Effector memory CD4-positive, alpha-beta T cell (primary cell): ENCODE measurements at places on chromosomes 13 and 19.
A peak's percentile ranks its signal among the peaks of the same experiment; 100 is the strongest.

DNA sequence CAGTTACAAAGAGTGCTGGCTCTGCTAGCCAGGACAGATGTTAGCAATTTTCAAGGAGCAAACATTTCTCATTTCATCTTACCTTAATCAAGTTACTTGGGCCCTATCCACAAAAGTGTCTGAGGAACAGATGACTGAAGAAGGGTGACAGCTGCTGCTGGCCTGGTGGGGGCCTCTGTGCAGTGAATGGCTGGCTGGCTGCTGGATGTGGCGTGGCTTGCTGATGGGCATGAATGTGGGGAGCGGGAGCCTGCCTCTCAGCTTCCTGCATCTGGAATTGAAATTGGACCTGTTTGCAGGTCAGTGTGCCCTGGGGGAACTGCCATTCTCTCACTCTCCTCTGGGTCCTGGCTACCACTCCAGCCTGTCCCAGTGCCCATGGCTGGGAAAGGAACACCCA, 94.7 kb downstream of the RGCC start:
- no peaks in the 10 kb centered on the region for H3K27me3 ChIP-seq
- DNase-seq = no peak
- H3K4me3 ChIP-seq = no peak overlapping the region
- H3K4me1 ChIP-seq = no peaks in the 10 kb centered on the region
- H3K36me3 ChIP-seq = no peaks in the 10 kb centered on the region

- no peaks in the 10 kb centered on the region for H3K36me3 ChIP-seq
- H3K27ac ChIP-seq = no peak overlapping the region
- H3K4me1 ChIP-seq = no peaks in the 10 kb centered on the region
- H3K27me3 ChIP-seq = peaks cover 3% of the 10 kb centered on the region
- no peak overlapping the region for H3K4me3 ChIP-seq
- DNase-seq = no peak
Observed at GRCh38 chr19:30649934-30650614, 277.9 kb downstream of the ZNF536 start.

DNA sequence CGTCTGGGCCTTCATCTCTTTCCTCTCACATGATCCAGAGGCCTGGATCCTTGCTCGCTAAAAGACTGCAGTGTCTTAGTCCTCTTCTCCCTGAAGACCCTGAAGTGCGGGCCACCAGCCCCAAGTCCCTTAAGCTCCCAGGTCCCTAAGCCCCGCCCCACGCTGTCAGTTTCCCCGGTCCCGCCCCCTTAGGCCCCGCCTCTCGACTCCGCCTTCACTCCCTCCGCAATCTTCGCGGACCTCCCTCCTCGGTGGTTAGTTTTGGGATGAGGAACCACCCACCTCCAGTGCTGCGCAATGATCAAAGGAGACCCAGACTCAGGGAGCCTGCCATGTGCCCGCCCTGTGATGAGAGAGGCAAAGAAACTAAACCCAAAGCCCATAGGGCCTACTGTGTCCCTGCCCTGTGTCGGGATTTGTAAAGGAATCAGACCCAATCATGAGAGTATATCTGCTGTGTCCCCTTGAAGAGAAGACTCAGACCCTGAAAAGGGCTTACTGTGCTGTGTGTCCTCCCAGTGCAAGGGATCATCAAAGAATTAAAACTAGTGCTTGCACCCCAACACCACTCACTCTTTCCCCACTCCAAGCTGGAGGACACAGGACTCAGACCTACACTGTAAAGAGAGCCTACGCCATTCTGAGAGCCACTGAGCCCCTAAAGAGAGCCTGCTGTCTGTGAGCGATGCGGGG, 3.0 kb upstream of the COX6B1 start:
- no peaks in the 10 kb centered on the region for H3K36me3 ChIP-seq
- H3K27me3 ChIP-seq = no peaks in the 10 kb centered on the region
- DNase-seq = peak; percentile 65
- H3K4me1 ChIP-seq = peaks cover 44% of the 10 kb centered on the region
- peak overlapping the region; percentile 66 for H3K27ac ChIP-seq

GRCh38 chr19:1923319-1923718, 17.7 kb upstream of the CSNK1G2 start:
- H3K27ac ChIP-seq = no peak overlapping the region
- no peak overlapping the region for H3K4me3 ChIP-seq
- DNase-seq = no peak
- H3K36me3 ChIP-seq = peaks cover 6% of the 10 kb centered on the region

GRCh38 chr19:20333508-20333907, 166.5 kb downstream of the ZNF486 start:
- no peaks in the 10 kb centered on the region for H3K36me3 ChIP-seq
- no peak overlapping the region for H3K4me3 ChIP-seq
- H3K4me1 ChIP-seq = no peaks in the 10 kb centered on the region
- DNase-seq = no peak
- H3K27me3 ChIP-seq = no peaks in the 10 kb centered on the region
- H3K27ac ChIP-seq = no peak overlapping the region

- H3K36me3 ChIP-seq = no peaks in the 10 kb centered on the region
- H3K27me3 ChIP-seq = no peaks in the 10 kb centered on the region
- no peak overlapping the region for H3K4me3 ChIP-seq
- no peak overlapping the region for H3K27ac ChIP-seq
- H3K4me1 ChIP-seq = no peaks in the 10 kb centered on the region
Observed at GRCh38 chr13:41995336-41995735, 34.4 kb upstream of the VWA8 start.

DNA sequence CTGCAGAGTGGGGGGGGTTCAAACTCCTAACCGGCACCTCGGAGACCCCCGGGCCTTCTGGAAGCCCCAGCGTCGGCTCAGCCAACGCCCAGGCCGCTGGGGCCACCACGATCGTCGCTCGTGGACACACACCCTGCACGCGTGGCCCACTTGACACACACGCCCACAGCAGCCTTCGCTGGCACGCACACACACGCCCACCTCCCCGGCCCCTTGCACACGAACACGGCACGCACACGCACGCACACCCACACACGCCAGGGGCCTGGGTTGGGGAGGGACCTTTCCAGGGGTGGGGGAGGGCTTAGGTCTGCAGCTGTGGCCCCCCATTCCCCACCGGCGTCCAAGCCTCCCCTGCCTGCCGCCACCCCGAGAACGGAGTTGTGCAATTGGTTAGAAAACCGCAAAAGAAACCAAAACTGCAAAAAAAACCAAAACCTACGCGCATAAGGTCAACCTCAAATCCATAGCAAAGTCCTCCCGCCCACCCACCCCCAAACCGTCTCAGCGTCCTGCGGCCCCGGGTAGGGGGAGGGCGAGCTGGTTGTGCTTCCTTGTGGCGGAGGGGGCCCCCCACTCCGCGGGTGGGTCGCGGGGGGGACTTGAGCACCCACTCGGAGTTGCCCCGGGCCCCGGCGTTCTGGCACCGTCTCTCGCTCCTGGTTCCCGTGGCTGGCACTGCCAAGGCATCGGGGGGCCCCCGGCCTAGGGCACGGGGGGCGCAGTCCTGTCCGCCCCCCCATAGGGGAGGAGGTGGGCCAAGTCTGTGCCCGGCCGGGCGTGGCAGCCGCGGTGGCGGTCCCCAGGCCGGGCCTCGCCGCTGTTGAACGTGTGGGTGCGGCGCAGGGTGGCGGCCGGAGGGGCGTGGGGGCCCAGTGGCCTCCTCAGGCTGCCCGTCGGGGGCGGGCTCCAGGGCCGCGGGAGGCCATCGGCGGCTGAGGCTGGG, 3.3 kb upstream of the LRG1 start:
- no peak overlapping the region for H3K27ac ChIP-seq
- H3K27me3 ChIP-seq = no peaks in the 10 kb centered on the region
- no peaks in the 10 kb centered on the region for H3K4me1 ChIP-seq
- no peak for DNase-seq

DNA sequence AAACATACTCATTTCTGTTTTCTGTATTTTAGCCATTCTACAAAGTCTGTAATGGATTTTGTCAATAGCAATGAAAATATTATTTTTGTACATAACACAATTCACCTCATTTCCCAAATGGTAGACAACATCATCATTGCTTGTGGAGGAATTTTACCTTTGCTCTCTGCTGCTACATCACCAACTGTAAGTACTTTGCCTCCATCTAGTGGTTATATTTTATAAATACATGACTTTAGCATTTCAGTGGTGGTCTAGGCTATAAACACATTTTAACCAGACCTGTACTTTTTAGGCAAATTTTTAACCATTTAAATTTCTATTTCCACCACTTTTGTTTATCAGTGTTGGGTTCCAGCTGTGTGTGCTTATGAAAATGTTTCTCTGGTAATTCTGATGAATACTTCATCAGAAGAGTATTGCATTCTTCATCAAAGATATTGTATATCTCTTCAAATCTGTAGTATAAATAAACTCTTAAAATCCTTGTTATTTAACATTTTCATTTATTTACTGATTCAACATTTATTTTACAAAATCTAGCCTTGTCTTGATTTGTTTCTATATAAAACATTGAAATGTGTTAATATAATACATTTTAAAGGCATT, 222.4 kb downstream of the NBEA start:
- no peak for DNase-seq
- no peak overlapping the region for H3K4me3 ChIP-seq
- H3K4me1 ChIP-seq = no peaks in the 10 kb centered on the region
- H3K27me3 ChIP-seq = no peaks in the 10 kb centered on the region
- H3K36me3 ChIP-seq = no peaks in the 10 kb centered on the region

- H3K4me1 ChIP-seq = no peaks in the 10 kb centered on the region
- H3K4me3 ChIP-seq = no peak overlapping the region
- no peak for DNase-seq
- H3K36me3 ChIP-seq = no peaks in the 10 kb centered on the region
- no peak overlapping the region for H3K27ac ChIP-seq
- no peaks in the 10 kb centered on the region for H3K27me3 ChIP-seq
Observed at GRCh38 chr13:30058429-30058828, 208.0 kb upstream of the UBL3 start.

DNA sequence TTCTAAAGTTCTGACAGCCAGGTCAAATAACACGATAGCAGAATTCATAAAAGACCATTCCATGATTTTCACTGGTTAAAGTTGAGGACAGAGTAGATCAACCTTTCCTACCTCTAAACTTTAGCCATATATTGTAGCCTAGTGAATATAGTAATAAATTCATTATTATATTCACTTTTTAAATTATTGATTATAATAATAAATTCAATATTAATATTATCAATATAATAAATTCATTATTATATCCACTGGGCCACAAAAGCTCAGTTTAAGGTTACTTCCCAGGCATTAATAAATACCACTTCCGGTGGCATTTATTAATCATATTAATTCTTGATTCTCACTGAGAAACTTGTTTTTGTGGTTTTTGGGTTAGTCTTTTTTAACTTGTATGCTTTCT, 85.7 kb upstream of the GPC6 start:
- H3K4me3 ChIP-seq = no peak overlapping the region
- no peaks in the 10 kb centered on the region for H3K27me3 ChIP-seq
- H3K36me3 ChIP-seq = no peaks in the 10 kb centered on the region
- no peaks in the 10 kb centered on the region for H3K4me1 ChIP-seq

- no peaks in the 10 kb centered on the region for H3K4me1 ChIP-seq
- H3K27me3 ChIP-seq = peaks cover 6% of the 10 kb centered on the region
- no peak for DNase-seq
Observed at GRCh38 chr19:5480427-5480836, 25.2 kb downstream of the ZNRF4 start.

DNA sequence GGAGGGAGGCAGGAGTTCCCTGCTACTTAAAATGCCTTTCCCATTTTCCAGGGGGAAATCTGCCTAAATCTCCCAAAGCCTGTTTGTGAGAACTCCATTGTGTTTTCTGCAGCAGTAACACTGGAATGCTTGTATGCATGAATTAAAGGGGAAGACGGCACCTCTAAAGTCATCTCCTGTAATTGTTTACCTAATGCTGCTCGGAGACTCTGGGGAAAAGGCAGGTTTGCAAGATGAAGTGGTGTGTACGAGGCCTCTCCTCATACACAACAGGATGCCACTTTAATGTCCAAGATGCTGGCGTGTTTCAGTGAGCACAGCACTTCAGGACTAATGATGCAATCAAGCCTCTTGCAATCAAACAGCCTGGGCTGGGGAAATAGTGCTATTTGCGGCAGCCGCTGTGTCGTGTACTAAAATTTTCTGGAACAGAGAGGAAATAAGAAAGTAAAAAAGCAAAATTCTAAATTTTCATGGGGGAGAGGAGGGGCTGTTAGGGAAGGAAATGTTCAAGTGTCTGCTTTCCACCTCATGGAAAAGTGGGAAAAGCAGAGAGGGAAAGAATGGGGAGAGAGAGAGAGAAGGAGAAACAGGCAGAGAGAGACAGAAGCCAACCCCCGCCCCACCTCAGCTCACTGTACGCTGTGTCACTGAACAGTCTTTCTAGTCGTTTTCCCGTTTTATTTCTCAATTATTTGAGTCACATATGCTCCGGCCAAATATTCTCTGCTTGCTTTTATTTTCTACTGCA, 32.9 kb downstream of the TSHZ3 start:
- H3K4me3 ChIP-seq = no peak overlapping the region
- DNase-seq = no peak
- no peaks in the 10 kb centered on the region for H3K36me3 ChIP-seq
- H3K27ac ChIP-seq = no peak overlapping the region
- no peaks in the 10 kb centered on the region for H3K27me3 ChIP-seq

GRCh38 chr13:107883561-107884175, 331.7 kb downstream of the LIG4 start:
- no peak for DNase-seq
- no peaks in the 10 kb centered on the region for H3K36me3 ChIP-seq
- H3K4me3 ChIP-seq = no peak overlapping the region
- no peak overlapping the region for H3K27ac ChIP-seq
- no peaks in the 10 kb centered on the region for H3K27me3 ChIP-seq

DNA sequence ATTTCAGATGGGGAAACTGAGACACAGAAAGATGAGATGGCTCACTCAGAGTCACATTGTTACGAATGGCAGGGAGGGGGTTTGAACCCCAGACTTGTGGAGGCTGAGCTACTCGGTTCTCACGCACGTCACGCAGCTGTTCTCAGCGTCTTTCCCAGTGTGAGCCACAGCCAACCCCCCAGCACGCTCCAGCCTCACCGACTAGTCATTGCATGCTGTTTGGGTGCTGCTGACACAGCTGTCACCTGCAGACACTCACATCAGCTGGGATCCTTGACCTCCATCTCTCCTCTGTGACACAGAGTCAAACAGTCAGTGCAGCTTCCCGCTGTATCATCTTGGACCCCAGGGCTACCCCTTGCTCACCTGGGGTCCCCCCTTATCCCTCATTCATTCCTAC, 2.4 kb upstream of the NCAN start:
- H3K27me3 ChIP-seq = peaks cover 29% of the 10 kb centered on the region
- H3K27ac ChIP-seq = no peak overlapping the region
- no peak for DNase-seq
- no peak overlapping the region for H3K4me3 ChIP-seq

DNA sequence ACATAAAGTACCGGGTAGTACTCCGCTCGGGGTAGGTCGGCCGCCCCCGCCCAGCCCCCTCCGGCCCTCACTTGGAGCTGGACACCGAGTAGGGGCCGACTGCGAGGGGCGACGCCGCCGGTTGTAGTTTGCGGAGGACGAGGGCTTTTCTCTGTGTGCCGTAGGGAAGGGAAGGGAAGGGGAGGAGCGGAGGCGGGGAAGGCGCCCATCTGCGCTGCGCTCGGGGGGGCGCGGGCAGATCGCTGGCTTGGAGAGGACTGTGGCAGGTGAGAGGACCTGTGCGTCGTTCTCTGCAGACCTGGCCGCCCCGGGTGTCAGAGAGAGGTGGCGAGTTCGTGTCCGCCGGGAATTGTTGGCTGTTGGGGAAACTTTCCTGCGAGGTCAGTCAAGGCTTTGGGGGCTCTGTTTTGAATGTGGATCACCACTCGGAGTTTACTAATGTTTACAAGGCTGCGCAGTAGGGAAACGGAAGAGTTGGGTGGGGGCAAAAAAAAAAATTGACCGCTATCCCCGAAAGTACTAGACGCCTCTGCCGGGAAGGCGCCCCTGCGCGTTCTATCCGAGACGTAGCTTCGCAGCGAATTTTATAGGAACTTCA, 1.4 kb downstream of the ING1 start:
- peaks cover 16% of the 10 kb centered on the region for H3K4me1 ChIP-seq
- no peaks in the 10 kb centered on the region for H3K27me3 ChIP-seq
- H3K36me3 ChIP-seq = peaks cover 12% of the 10 kb centered on the region
- H3K27ac ChIP-seq = peak overlapping the region; percentile 99
